ENCODE measurements at places on chromosomes 5 and 9. TPM values are rescaled to one million over a fixed set of nuclear protein-coding genes. Genes with fewer than 3 reads are reported as not detected.

DNA sequence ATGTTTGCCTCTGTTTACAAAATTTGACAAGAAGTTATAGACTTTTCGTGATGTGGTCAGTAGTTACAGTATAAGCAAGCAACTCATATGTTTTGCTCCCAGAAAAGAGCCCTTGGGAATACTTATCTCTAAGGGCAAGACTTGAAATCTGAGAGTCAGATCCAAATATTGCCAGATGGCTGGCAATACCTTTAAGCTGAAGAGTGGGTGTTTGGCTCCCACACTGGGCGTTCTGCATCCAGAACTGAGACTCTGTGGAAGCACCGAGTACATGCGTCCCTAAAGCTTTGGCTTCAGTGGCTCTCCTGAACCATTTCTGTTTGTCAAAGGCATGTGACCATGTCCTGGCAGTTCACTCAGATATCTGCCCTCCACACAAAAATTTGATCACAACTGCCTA, 194.1 kb downstream of the DCP2 start:
- DNase-seq: no peak
- peaks cover 5% of the 10 kb centered on the region for H3K4me1 ChIP-seq
- no peak overlapping the region for H3K4me3 ChIP-seq
- no peaks in the 10 kb centered on the region for H3K36me3 ChIP-seq
- H3K27me3 ChIP-seq: peaks cover 4% of the 10 kb centered on the region

The ARSI gene
- polyA plus RNA-seq: not detected

DNA sequence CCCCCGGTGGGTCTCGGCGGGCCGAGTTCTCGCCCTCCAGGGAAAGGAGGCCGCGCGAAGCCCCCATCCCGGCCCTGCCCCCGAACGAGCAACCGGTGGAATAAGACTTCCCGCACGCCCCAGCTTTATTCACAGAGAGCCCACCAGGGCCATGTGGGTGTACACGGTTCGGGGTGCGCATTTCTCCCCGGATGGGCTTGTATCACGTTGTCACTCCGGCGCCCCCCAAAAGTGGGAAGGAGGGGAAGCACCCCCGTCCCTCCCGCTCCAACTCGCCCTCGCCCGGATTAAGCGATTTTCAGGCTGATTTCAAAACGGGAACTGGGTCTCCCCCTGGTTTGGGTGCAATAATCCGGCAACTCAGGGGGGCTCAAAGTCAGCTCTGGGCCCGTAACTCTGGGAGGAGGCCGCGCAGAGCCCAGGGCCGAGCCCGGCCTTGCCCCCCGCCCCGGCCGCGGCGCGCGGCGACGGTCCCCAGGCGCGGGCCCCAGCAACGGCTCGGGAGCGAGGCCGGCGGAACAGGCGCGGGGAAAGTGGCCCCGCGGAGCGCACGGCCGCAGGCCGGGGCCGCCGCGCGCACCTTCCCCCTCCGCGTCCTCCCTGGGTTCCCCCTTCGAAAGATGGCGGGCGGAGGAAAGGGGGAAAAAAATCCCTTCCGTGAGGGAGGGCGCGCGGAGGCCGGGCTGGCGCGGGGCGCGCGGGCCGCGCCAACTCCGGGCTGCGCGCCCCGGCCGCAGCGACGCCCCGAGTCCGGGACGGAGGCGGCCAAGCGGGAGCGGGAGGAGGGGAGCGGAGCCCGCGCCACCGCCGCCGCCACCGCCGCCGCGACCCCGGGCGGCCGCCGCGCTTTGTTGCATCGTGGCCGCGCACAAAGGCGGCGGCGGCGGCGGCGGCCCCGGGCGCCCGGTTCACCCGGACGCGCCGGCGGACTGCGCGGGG, 644 bp downstream of the BRD3 start:
- peaks cover 16% of the 10 kb centered on the region for H3K4me1 ChIP-seq
- peak overlapping the region; percentile 60 for H3K27ac ChIP-seq
- no peaks in the 10 kb centered on the region for H3K36me3 ChIP-seq
- peaks cover 12% of the 10 kb centered on the region for H3K27me3 ChIP-seq

GRCh38 chr5:177086654-177087397, at the start of gene FGFR4:
FGFR4 (plus strand) TSS chr5:177086915; CDS start chr5:177089603, 2,688 bp downstream.
- DNase-seq: peak; percentile 75
- peak within 1 kb of the TSS; percentile 82 for H3K4me3 ChIP-seq
- H3K27ac ChIP-seq: peak within 1 kb of the TSS; percentile 36
- peaks cover 15% of the 10 kb centered on the region for H3K4me1 ChIP-seq

DNA sequence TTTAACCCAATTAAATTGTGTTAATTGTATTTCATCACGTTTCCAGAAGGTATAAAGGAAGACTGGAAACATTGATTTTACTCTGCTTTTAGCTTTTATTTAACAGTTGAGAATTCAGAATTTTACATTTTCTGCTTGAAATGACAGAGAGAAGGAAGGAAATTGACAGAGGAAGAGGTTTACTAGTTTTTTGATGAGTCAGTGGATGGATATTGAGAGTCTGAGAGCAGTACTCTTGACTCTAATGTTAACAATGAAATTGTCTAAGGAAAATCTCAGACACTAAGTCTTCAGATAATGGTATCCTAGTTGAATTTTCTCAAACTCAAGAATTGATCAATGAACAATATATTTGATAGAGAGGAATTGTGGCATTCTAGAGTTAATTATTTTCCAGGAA, 60.6 kb downstream of the IPO11 start:
- no peaks in the 10 kb centered on the region for H3K27me3 ChIP-seq
- H3K4me3 ChIP-seq: no peak overlapping the region

DNA sequence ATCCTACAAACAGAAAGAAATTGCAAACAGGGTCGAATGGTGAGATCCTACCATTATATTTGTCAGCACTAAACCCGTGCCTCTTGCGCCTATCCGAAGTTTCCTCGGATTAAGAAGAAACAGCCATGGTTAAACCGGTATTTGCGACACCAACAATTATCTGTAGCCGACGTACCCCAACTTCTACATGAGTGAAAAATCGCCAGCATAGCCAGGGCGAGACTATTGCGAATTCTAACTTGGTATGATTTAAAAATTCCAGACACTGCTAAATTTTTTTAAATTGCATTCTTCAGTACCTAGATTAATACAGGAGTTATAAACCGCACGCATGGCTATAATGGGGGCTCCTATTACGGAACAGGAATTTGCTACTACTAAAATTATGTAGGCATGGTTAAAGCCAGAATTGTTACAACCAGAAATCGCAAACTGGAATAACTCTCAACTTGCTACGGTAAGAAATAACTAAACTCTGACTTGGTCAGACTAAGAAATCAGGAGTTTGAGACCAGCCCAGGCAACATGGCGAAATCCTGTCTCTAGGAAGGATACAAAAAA, 25.3 kb upstream of the ANXA2R start:
- peak overlapping the region; percentile 98 for H3K4me3 ChIP-seq
- no peaks in the 10 kb centered on the region for H3K27me3 ChIP-seq
- H3K4me1 ChIP-seq: peaks cover 44% of the 10 kb centered on the region
- peak overlapping the region; percentile 100 for H3K27ac ChIP-seq
- DNase-seq: no peak

The SLC46A2 gene
- polyA plus RNA-seq: not detected

GRCh38 chr9:69176471-69177171, 2.5 kb downstream of the TJP2 start:
- H3K4me1 ChIP-seq: peaks cover 19% of the 10 kb centered on the region
- H3K4me3 ChIP-seq: no peak overlapping the region
- H3K36me3 ChIP-seq: peaks cover 2% of the 10 kb centered on the region
- peaks cover 25% of the 10 kb centered on the region for H3K27me3 ChIP-seq
- DNase-seq: no peak
- no peak overlapping the region for H3K27ac ChIP-seq

- H3K27ac ChIP-seq: no peak overlapping the region
- no peak overlapping the region for H3K4me3 ChIP-seq
- H3K36me3 ChIP-seq: no peaks in the 10 kb centered on the region
- no peak for DNase-seq
- peaks cover 4% of the 10 kb centered on the region for H3K27me3 ChIP-seq
These were observed 34.8 kb downstream of the ACOT12 start for GRCh38 chr5:81359108-81359507.

The ARID3C gene
- not detected for polyA plus RNA-seq

The FRMD3 gene
- polyA plus RNA-seq: not detected

- H3K27ac ChIP-seq: no peak overlapping the region
- no peak for DNase-seq
- no peaks in the 10 kb centered on the region for H3K36me3 ChIP-seq
- H3K4me3 ChIP-seq: no peak overlapping the region
- peaks cover 2% of the 10 kb centered on the region for H3K27me3 ChIP-seq
These were observed 439.0 kb downstream of the ENC1 start for GRCh38 chr5:74201334-74202081.

The CATSPER3 gene
- not detected for polyA plus RNA-seq

DNA sequence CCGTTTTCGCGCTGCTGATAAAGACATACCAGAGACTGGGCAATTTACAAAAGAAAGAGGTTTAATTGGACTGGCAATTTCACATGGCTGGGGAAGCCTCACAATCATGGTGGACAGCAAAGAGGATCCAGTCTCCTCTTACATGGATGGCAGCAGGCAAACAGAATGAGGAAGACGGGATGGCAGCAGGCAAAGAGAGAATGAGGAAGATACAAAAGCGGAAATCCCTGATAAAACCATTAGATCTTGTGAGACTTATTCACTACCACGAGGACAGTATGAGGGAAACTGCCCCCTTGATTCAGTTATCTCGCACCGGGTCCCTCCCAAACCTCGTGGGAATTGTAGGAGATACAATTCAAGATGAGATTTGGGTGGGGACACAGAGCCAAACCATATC, 95.0 kb downstream of the OSTF1 start:
- peaks cover 14% of the 10 kb centered on the region for H3K4me1 ChIP-seq
- peaks cover 5% of the 10 kb centered on the region for H3K36me3 ChIP-seq
- H3K27ac ChIP-seq: no peak overlapping the region
- no peak for DNase-seq

- H3K36me3 ChIP-seq: peaks cover 21% of the 10 kb centered on the region
- H3K27me3 ChIP-seq: no peaks in the 10 kb centered on the region
- H3K27ac ChIP-seq: no peak overlapping the region
- H3K4me1 ChIP-seq: peaks cover 2% of the 10 kb centered on the region
- DNase-seq: no peak
These were observed 6.5 kb downstream of the PMPCA start for GRCh38 chr9:136416914-136417313.
